Naive thymus-derived CD4-positive, alpha-beta T cell (primary cell): ENCODE measurements at places on chromosomes 3 and 15.

DNA sequence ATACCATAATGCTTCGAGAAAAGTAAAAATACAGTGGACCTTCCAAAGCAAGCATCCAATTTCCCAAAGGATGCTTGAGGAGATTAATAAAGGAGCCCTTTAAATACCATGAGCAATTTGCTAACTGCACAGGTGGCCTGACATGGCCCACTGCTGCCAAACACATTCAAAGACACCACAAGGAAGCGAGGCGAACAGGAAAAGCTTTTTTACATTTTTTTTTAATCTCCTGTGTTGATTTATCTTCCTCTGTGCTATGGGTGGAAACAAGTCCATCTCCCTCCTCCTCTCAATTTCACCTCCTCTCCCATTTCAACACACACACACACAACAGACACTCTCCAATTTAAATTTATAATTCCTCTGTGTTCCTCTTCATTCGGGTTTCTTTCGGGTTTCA lies 243.4 kb downstream of the IGSF11 start:
- no peak for DNase-seq

DNA sequence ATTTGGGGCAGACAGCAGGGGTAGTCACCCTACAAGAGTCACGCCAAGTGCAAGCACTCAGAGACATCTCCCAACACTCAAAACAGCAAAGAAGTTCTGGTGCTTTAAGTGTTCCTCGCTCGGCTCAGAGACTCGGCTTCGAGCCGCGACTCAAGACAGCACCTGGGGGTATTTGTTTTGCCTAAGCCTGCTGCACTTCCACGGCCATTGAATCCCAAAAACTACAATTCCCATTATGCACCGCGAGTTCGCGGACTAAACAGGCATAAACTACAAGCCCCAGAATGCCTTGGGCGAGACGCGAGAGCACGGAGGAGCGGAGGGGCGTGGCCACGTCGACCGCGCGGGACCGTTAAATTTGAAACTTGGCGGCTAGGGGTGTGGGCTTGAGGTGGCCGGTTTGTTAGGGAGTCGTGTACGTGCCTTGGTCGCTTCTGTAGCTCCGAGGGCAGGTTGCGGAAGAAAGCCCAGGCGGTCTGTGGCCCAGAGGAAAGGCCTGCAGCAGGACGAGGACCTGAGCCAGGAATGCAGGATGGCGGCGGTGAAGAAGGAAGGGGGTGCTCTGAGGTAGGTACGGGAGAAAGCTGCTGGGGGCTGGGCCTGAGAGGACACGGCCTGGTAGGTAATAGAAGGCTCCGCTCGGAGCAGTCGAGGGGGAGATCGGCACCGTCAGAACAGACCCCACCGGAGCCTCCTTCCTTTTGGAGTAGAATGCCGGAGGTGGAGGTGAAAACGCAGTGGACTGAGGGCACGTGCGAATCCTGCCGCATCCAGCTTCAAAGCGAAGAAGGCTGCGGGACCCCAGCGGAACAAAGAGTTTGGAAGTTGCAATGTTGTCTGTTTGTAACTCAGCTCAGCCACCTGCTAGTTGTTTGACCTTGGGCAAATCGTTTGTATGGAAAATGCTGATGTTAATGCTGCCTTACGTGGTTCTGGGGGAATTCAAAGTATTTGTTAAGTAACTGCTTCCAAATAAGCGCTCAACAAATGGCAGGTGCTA lies at the start of gene BUB1B:
Gene BUB1B (plus strand): TSS at position 381 of the 1,000 bp plus-strand sequence. CDS start 152 bp downstream, at position 533.
- peak; percentile 79 for DNase-seq

DNA sequence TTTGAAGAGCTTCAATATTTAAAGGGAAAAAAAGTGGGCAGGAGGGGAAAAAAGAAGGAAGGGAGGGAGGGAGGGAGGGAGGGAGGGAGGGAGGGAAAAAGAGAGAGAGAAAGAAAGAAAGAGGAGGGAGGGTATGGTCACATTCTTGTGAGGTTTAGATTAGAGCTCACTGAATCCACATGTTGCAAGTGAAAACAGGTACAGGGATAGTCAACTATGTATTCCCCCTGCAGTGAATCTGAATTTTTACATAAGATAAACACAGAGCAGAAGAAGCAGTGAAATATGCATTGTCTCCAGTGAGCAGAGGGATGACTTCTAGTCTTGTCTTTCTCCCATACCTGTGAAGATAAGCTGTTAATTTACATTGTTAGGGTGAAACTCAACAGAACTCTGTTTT lies 84.0 kb downstream of the IFT80 start:
- DNase-seq: no peak

DNA sequence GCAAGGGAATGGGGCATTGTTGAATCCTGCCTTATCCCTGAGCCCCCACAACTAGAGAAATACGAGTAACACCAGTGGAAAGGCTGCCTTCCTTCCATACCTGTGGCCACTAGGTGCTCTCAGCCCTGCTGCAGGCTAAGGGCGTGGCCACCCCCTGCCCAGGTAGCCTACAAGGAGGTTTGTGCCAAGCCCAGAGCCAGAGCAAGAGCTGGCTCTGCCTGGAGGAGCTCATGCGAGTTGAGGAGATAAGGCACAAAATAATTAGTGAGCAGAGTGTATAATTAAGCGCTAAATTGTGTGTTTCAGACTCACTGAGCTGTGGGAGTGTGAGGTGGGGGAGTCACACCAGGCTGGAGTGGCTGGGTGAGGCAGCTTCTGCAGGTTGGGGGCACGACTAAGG lies 49.2 kb downstream of the TPRA1 start:
- DNase-seq: no peak

- no peak for DNase-seq
These were observed 340.8 kb downstream of the PLOD2 start for GRCh38 chr3:145820170-145820569.

- no peak for DNase-seq
These were observed 42.9 kb upstream of the ZNF710 start for GRCh38 chr15:89958107-89958805.

- DNase-seq: no peak
These were observed 942 bp downstream of the ELP6 start for GRCh38 chr3:47512416-47513124.

DNA sequence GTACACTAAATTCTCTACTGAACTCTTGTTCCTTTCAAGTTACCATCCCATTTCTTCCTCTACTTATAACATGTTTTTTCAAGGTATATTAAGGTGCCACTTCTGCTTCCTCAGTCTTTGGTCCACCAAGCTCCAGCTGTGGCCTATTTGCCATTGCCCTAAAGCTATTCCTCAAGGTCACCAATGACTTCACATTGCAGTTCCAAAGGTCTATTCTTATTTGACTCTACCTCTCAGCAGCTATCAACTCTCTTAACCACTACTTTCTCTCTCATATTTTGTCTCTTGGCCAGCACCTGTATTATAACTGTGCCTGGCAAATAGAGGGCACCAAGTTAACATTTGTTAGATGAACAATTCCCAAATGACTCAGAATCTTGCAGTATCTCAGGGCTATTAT lies 354.7 kb downstream of the PLCL2 start:
- no peak for DNase-seq

GRCh38 chr3:149990423-149990948 lies 19.8 kb upstream of the PFN2 start:
- no peak for DNase-seq

DNA sequence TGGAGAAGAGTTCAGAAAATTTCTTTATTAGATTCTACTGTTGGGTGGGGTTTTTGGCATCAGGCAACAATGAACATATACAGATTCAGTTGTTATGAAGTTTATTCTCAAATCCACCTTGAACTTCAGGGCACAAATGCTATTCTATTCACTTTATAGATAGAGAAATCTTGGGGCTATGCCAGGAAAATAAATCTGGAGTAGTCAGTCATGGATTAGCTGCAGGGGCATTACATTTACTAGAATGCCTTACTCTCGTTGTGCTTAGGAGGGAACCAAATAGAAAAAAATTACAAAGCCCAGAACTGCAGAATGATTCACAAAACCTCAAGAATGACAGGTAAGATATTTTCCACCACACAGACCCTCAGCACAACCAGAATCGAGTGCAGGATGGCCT lies 216.7 kb downstream of the CDIN1 start:
- DNase-seq: no peak

DNA sequence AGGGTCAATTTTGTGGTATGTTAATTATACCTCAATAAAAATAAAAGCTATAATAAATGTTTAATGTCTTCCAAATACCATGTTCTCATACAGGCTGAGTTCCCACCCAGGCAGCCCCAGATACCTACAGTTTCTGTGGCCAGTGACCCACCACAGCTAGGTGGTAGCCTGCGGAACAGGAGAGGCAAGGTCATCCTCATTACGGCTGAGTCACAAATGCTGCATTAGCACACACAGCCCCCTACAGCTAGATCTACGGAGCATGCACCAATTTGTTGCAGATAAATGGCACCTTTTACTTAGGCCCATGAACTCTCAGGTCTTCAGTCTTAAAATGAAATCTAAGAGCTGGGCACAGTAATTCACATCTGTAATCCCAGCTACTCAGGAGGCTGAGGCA lies 5.1 kb downstream of the SPATA12 start:
- no peak for DNase-seq

DNA sequence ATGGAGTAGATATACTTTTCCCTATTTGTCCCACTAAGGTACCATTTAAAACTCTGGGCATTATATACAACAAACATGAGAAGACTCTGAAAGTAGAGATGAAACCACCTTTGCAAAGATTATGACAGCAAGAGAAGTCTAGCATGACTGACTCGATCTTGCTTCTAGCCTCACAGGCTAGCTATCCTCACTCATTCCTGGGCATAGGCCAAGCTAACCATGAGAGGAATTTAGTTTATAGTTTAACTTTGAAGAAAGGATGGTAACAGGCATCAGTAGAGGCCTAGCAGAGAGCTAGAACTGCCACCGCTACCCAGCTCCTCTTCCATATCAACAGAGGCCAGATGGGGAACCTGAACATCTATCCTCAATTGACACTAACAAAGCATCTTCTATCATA lies 63.5 kb upstream of the FSIP1 start:
- no peak for DNase-seq

DNA sequence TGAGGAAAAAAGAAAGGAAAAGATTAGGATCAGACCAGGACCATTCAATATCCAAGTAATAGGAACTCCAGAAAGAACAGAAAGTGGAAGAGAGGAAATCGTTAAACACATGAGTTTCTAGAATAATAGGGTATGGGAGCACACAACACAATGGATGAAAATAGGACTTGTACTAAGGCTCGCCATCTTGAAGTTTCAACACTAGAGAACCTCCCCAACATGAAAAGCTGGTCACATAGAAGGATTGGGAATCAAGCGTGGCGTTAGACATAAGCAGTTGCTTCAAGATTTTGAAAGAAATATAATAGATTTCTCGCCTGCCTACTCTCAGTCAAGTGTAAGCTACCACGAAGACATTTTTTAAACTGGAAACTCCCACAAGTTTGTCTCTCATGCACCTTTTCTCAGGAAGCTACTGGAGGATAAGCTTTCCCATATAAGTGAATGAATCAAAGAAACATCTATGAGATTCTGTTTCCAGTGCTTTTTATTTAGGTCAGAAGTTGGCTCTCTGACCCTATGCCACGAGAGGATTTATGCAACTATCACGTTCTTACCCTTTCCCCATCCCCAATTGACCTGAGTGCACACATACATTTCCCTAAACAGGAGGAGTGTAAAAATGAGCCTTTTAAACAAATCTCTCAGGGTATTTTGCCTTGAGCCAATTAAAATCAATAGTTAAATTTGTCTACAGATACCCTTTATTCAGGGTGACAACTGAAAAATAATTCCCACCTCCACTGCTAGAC lies 45.2 kb downstream of the GHSR start:
- DNase-seq: no peak

GRCh38 chr3:51390246-51391074 lies 625 bp upstream of the RBM15B start:
- no peak for DNase-seq

DNA sequence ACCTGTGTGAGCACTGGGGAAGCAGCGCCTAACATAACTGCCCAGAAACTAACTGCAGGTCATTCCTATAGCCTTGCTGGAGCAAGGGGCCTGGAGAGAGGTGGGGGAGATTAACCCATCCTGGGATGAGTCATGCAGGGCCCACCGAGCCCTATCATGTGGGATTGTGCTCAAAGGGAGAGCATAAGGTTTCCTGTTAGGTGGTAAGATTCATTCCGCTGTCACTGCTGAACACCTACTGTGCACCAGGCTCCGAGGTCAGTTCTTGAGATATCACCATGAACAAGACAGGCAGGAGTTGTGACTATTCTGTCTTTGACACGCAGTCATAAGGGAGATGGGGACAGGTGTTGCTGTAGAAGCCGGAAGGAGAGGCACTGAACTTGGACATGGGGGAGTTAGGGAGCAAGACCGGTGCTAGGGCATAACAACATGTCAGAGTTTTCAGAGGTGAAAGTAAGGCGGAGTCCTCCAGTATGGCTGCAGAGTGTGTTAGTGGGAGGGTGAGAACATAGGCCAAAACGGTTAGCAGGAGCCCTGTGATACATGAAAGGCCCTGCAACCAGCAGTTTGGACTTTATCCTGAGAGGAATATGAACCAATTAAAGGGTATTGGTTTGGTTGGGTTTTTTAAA lies 2.4 kb downstream of the SLC25A38 start:
- no peak for DNase-seq

- DNase-seq: no peak
These were observed 154.7 kb downstream of the ATP10A start for GRCh38 chr15:25708391-25708790.
